ENCODE measurements at places on chromosomes 7 and 10. TPM values are rescaled to one million over a fixed set of nuclear protein-coding genes. Genes with fewer than 3 reads are reported as not detected.

- H3K4me1 ChIP-seq, result no peaks in the 10 kb centered on the region
- no peak for DNase-seq
- H3K27me3 ChIP-seq, result peaks cover 29% of the 10 kb centered on the region
- H3K4me3 ChIP-seq, result no peak overlapping the region
- H3K27ac ChIP-seq, result no peak overlapping the region
These were observed 78.8 kb downstream of the HIF1AN start for GRCh38 chr10:100614429-100615095.

- H3K27me3 ChIP-seq, result no peaks in the 10 kb centered on the region
- H3K4me3 ChIP-seq, result no peak overlapping the region
- no peak for DNase-seq
- no peak overlapping the region for H3K27ac ChIP-seq
These were observed 422.7 kb downstream of the SORCS3 start for GRCh38 chr10:105063796-105064195.

GRCh38 chr7:33425395-33425794, 296.0 kb downstream of the BBS9 start:
- no peak overlapping the region for H3K27ac ChIP-seq
- no peak overlapping the region for H3K4me3 ChIP-seq
- no peaks in the 10 kb centered on the region for H3K4me1 ChIP-seq
- DNase-seq, result no peak
- H3K27me3 ChIP-seq, result no peaks in the 10 kb centered on the region

GRCh38 chr7:50273301-50273700, 31.2 kb upstream of the IKZF1 start:
- H3K4me1 ChIP-seq, result peaks cover 63% of the 10 kb centered on the region
- peaks cover 4% of the 10 kb centered on the region for H3K27me3 ChIP-seq
- H3K27ac ChIP-seq, result no peak overlapping the region
- no peaks in the 10 kb centered on the region for H3K36me3 ChIP-seq

Gene PTF1A
- polyA plus RNA-seq, result not detected

GRCh38 chr10:16182144-16182543, 254.7 kb upstream of the PTER start:
- no peak overlapping the region for H3K4me3 ChIP-seq
- no peak overlapping the region for H3K27ac ChIP-seq
- no peaks in the 10 kb centered on the region for H3K4me1 ChIP-seq
- H3K27me3 ChIP-seq, result no peaks in the 10 kb centered on the region

- no peaks in the 10 kb centered on the region for H3K36me3 ChIP-seq
- peaks cover 5% of the 10 kb centered on the region for H3K27me3 ChIP-seq
- H3K4me3 ChIP-seq, result no peak overlapping the region
- no peak overlapping the region for H3K27ac ChIP-seq
These were observed 95.4 kb downstream of the TES start for GRCh38 chr7:116305485-116306408.

- H3K4me1 ChIP-seq, result no peaks in the 10 kb centered on the region
- DNase-seq, result no peak
- H3K27me3 ChIP-seq, result peaks cover 4% of the 10 kb centered on the region
- H3K4me3 ChIP-seq, result no peak overlapping the region
These were observed 17.2 kb downstream of the RUNDC3B start for GRCh38 chr7:87645446-87645845.

- H3K4me3 ChIP-seq, result no peak overlapping the region
- H3K27me3 ChIP-seq, result peaks cover 15% of the 10 kb centered on the region
- peaks cover 4% of the 10 kb centered on the region for H3K36me3 ChIP-seq
- H3K27ac ChIP-seq, result no peak overlapping the region
These were observed 37.3 kb upstream of the LEP start for GRCh38 chr7:128203710-128204214.

DNA sequence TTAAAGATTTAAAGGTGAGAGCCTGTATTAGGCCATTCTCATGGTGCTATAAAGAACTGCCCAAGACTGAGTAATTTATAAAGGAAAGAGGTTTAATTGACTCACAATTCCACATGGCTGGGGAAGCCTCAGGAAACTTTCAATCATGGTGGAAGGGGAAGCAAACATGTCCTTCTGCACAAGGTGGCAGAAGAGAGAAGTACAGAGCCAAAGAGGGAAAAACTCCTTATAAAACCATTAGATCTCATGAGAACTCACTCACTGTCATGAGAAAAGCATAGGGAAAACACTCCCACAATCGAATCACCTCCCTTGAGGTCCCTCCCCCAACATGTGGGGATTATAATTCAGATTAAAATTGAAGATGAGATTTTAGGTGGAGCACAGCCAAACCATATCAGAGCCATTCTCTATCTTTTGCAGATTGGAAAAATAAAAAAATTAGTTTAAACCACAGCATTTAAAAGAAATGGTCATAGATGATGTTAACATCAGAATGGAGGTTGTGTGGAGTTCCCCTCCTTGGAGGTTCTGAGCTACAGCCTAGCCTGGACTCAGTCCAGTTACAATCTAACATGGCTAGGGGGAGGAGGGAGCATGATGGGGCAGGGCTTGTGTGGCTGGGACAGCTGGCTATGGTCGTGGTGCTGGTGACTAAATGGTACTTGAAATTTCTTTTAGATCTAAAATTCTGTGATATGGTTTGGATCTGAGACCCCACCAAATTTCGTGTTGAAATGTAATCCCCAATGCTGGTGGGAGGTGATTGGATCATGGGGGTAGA, 33.1 kb downstream of the GSTO2 start:
- peak overlapping the region; percentile 52 for H3K27ac ChIP-seq
- H3K36me3 ChIP-seq, result no peaks in the 10 kb centered on the region
- peak overlapping the region; percentile 57 for H3K4me3 ChIP-seq
- no peak for DNase-seq
- peaks cover 79% of the 10 kb centered on the region for H3K4me1 ChIP-seq
- H3K27me3 ChIP-seq, result peaks cover 21% of the 10 kb centered on the region

Measured in immature natural killer cell (primary cell).